ENCODE measurements at places on chromosomes 7 and 10.

- no peak for DNase-seq
These were observed 48.5 kb upstream of the ADGRA1 start for GRCh38 chr10:133039107-133039802.

DNA sequence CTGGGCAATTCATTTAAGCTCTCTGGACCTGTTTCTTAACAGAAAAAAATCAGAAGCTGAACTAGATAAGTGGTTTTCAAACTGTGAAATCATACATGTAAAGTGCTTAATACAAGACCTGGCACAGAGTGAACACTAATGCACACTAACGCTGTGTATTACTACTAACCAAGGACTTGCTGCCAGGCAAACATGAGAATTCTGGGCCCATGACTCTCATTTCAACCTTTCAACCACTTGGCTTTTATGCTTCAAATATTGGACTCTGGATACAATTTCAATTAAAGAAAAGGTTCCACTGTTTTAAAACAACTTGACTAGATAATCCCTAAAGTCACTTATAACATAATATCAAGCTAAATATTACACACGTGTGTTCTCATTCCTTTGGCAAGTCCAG lies 73.4 kb downstream of the SRPK2 start:
- DNase-seq = no peak

GRCh38 chr7:69228212-69228811 lies 370.0 kb upstream of the AUTS2 start:
- peak; percentile 22 for DNase-seq

- DNase-seq = no peak
These were observed 2.1 kb upstream of the TMEM72 start for GRCh38 chr10:44908936-44909630.

- DNase-seq = no peak
These were observed 385.5 kb downstream of the SFMBT2 start for GRCh38 chr10:7025296-7025695.

- DNase-seq = no peak
These were observed 83.9 kb downstream of the MKX start for GRCh38 chr10:27661514-27662286.

- DNase-seq = no peak
These were observed 45.9 kb upstream of the ITGB8 start for GRCh38 chr7:20284771-20285143.

GRCh38 chr7:141200191-141201108 lies 126.6 kb downstream of the TMEM178B start:
- DNase-seq = no peak

GRCh38 chr7:30815951-30816644 lies 44.9 kb downstream of the MINDY4 start:
- DNase-seq = no peak

DNA sequence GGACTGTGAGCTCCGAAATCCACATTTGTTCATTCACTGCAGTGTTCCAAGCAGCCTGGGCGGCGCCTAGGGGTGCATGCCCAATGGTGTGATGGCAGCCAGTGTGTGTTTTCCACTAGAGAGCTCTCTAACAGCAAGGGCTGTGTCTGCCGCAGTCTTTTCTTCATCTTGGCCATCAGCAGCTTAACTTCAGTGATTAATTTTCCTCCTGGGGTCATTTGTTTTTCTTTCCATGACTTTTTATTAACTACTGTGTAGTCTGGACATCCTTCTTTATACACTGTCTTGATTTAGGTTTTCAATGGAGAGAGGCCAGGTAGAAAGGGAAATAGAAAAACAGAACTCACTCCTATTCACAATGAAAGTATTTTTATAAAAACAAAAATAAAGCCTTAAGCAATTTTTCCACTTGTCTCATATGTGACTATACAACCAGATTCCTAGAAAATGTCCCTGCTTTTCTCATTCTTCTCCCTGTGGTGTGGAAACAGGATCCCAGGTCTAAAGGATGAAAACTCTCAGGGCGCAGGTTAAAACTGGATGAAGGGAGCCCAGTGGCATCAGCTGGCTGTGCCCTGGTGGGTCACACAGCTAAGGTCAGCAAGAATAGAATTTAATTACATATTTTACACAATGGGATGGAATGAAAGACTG lies 176.8 kb downstream of the PKD1L1 start:
- no peak for DNase-seq

GRCh38 chr7:15464667-15465121 lies 97.1 kb downstream of the AGMO start:
- DNase-seq = no peak

DNA sequence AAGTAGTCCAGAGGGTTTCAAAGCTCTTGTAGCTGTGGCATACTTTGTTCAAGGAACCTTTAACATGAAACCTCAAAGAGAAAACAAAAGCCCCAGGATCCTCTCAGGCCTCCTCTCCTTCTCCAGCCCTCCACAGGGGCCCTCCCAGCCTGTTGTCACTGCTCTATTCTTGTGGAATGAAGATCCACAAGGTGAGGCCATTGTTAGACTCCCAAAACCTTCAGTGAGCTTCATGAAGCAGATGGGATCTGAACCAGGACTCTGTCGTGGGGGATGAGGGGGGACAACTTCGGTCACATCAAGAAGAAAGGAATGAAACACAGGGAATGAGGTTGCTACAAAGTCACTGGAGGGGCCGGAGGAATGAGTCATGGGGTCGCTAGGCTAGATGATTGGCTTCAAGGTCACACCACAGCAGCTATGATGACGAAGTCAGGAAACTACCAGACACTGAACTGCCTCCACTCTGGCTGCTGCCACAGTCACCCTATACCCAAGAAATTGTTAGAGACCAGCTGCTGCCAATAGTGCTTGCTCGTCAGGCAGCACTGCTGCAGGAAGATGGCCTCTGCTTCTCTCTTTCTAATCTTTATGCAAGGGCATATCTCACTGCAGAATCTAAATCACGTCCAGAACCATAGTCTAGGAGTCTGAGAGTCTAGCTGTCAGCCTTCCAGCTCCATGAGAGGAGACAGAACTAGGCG lies 208.8 kb downstream of the HIBADH start:
- DNase-seq = peak; percentile 33

DNA sequence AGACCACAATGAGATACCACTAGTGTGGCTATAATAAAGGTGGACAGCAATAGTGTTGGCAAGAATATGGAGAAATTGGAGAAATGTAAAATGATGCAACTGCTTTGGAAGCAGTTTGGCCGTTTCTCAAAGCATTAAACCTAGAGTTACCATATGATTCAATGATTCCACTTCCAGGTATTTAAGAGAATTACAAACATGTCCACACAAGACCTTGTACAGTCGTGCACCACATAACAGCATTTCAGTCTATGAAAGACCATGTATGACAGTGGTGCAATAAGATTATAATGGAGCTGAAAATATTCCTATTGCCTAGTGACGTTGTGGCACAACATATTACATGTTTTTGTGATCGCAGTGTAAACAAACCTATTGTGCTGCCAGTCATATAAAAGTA lies 29.6 kb downstream of the CCDC172 start:
- no peak for DNase-seq

DNA sequence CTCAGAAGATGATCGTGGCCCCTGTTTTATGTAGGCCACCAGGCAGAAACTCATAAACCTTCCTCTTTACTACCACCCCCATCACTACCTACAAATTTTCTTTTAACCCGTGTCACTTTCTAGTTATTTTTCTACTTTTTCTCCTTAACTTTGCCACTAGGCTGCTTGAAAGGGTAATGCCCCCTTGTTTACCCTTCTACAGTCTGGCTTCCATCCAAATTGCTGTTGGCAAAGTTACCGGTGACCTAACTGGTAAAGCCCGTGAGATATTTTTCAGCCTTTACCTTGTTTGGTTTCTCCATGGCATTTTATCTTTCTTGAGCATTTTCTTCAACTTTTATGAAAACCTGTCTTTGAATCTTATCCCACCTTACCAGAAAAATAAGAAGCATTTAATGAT lies 153.0 kb downstream of the WNT2 start:
- no peak for DNase-seq

- DNase-seq = peak; percentile 50
These were observed 11.4 kb downstream of the FAM241B start for GRCh38 chr10:69641261-69641980.

GRCh38 chr10:130737621-130738020 lies 573.9 kb downstream of the TCERG1L start:
- peak; percentile 29 for DNase-seq

- DNase-seq = no peak
These were observed 28.7 kb downstream of the CSGALNACT2 start for GRCh38 chr10:43166880-43167497.

DNA sequence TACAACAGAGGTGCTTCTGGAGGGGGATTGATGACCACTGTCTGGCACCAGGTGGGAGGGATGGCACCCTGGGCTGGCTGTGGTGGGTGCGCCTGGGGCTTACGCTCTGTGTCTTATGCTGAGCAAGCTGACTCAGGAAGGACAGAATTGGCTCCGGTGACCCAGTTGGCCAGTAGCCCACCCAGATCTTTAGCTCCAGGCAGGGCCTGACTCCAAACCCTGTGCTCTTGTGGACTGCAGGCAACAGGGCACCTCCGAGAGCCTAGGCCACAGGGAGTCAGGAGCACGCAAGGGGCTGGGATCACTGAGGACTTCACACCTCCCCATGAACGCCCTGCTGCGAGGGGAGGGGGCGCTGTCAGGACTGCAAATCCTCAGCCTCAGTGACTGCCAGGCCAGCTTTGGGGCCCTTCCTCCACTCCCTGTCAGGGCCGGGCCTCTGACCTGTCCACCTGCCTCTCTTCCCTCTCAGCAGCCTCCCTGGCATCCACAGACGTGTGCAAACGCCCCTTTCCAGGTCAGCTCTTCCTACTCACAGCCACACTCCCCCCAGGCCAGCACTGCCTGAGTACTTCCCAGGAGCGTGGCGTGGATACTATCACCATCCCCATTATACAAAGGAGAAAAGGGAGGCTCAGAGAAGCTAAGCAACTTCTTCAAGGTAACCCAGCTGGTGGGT lies 118.7 kb downstream of the SLIT1 start:
- no peak for DNase-seq

DNA sequence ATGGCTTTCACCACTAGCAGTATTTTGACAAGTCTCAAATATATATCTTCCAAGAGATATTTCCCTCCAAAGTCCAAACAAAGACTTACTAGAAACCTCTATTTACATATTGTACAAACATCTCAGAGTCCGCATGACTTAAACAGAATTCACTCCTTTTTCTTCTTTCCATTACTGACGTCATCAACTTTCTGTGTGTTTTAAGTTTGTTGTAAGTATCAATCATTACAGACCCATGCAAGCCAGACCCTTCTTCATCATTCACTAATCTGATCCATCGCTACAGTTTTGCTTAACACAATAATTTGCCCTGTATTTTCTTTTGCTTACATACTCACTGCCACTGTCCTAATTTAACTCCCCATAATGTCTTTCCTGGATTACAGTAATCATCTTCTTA lies 51.9 kb downstream of the SEMA3A start:
- DNase-seq = no peak

DNA sequence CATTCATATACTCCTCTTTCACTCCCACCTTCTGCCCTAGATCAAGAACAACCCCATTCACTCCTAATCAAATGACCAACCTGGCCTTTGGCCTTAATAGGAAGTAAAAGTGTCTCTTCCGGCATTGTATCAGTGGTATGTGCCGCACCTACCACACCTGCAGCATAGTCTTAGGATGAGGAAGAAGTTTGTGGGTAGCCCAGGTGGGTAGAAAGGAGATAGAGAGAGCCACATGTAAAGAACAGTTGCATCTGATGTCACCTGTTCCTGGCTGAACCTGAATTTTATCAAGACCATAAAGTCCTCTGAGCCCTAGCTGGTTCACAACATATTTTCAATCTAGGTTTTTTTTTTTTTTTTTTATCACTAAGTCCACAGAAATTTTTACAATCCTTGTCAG lies 55.5 kb upstream of the PTPN12 start:
- DNase-seq = peak; percentile 93
